ENCODE measurements at places on chromosomes 4 and X.

DNA sequence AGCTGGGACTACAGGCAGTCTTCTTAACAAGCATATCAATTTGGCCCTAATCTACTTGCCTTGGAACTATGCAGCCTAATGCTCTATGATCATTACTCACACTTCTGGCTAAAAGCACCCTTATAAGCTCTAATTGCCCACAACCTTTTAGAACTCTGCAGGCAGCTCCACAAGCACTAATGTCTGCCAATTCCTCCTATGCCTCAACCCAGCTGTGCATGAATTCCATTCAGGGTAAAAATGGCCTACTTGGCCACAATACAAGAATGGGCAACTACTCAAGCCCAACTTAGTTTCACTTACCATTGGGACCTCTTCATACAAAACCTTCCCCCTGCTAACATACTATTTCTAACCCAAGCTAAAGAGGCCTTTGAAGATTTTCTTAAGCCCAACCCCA lies 51.7 kb downstream of the ZNF718 start:
- no peak for DNase-seq

DNA sequence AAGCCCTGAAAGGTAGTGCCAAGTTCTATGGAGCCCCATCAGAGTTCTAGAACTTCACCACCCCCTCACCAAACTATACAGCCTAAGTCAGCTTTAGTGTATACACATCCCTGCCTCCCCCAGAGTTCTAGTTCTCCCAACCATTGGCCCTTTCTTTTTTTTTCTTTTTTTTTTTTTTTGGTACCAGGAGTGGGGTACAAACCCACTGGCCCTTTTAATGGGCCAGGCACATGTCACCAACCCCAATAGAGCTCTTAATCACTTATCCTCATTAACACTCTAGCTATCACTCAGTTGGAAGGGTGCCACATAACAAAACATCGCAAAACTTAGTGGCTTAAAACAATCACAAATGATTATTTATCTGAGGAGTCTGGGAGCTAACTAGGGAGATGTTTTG lies 588.6 kb downstream of the BCOR start:
- DNase-seq = no peak

DNA sequence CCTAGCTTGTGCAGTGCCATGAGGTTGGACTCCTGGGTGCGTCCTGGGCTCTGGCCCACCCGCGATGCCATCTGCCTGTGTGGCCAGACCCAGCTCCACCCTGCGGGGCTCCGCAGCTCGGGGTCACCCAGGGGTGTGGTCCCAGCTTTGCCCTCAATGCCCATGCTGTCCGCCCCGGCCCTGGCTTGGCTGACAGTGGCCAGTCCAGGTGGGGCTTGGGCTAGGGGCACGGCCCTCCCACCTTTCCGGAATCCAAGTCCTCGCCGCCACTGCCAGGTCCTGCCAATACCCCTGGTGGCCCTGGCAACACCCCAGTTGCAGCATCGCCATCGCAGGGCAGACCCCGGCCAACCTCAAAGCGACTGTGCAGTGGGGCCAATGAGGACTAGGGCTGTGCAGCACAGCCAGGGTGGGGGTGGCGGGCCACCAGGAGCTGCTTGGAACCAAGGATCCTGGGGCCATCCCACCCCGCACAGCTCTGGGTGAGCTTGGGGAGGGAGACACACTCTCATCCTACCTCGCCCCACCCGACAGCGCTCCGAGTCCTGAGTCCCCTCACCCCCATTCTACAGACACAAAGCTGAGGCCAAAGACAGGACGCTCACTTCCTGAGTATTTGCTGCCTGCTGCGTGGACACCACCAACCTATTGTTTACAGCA lies 80.9 kb downstream of the ZNF718 start:
- no peak for DNase-seq

DNA sequence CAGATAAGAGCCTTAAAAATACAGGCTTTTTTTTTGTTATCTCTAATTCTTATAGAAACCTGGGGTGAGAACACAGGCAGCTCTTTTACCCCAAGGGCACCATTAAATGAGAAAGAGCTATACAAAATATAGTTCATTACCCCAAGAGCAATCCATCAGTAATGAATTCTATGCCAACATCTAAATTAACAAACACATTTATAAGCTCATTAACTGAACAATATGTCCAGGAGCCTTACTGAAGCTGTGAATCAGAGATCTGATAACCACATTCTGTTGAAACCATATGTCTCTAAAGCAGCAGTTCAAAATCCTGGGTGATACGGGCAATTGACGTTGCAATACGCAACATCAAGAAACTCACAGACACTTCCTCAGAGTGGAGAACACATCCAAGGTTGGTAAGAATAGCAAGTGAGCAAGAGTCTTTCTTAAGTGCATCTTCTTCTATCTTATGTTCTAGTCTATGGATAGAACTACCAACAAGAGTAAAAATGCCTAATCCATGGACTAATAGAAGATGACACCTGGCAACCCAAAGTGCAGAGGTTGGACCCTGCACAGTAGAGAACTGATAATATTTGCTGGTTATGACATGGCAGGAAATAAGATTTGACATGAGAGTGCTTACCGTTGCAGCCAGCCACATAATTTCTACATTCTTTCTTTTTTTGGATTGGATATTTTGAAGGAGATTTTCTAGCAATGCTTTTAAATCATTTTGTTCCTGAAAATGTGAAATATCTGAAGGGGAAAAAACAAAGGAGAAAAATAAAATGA lies 449.3 kb downstream of the IL15 start:
- no peak for DNase-seq

DNA sequence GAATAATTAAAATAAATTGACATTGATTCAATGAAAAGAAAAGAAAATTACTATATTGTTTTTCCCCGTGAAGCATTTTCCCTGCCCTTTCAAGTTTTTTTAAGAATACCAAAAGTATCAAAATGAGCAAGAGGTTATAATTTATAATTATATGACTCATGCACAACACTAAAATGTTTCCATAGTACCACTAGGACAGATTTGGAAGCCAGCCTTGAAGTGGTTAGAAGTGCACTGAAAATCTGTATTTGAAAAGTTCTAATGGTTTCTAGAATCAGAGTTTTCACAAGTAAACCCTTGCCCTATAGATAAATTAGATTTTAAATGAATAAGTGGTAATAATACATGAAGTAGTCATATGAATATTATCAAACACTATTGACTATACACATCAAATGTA lies 140.9 kb downstream of the HNRNPD start:
- DNase-seq = no peak

GRCh38 chr4:122412547-122412946 lies 33.7 kb downstream of the ADAD1 start:
- DNase-seq = no peak

DNA sequence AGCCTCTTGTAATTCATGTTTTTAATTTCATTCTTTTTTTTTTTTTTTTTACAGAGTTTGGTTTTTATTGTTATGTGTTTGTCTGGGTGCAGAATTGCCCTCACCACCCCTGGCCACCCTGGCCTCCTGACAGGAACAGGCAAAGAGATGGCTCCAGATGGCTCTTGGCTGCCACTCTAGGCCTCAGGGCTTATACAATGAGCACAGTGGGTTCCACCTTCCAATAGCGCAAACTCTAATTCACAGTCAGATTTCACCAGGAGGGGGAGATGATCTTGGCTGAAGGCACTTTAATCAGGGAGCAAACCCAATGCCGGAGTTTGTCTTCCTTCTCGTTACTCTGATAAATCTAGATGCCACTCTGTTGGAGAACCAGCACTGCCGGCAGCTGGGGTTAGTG lies 24.8 kb downstream of the CPE start:
- no peak for DNase-seq

DNA sequence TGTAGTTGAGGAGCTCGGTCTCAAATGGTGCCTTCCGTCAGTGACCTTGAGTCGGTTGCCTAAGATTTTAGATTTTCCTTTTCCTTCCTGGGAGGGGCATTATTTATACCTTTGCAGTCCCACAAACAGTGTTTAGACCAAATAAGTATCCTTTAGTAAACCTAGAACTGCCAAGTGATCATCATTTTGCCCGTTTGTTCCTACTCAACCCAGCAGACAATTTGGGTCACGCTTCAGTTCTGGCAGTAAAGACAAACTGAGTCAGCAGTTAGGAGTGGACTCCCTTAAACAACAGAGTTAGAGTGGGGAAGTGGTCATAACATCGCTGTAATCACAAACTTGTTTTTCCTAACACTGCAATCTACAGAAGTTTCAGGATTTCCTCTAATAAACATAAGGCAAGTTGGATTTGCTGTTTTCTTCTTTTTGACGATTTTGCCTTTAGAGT lies 777 bp upstream of the WDFY3 start:
- no peak for DNase-seq

DNA sequence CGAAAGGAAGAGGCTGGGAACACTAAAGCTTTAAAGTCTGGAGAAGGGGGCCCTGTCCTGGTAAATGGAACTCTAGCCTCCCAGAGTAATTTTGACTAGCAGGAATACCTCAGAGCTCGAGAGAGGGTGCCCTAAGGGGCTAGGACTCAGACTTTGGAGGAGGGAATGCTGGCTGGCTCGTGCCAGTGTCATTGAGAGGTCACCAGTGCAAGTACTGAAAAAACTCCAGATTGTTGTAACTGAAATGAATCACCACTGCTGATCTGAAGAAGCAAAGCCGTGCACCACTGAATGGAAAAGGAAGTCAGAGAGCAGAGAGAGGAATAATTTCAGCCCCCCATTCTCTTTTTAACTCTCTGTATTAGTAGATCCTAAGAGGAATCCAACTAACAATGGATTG lies 690.2 kb downstream of the FAT4 start:
- no peak for DNase-seq

DNA sequence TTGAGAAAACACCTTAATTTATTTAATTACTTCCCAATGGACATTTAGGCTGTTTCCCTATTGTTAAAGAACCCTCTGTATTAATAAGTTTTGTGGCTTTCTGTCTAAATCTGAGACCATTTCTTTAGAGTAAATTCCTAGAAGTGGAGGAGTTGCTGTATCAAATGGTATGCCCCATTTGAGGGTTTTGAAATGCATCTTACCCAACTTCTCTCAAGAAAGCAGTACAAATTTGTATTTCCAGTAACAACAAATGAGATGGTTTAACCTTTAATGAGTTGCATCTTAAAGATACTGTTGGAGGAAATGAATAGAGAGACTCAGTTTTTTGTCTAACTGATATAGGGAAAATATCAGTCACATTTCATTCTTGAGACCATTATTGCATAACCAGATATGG lies 70.5 kb upstream of the CBLL2 start:
- no peak for DNase-seq

GRCh38 chr4:38902695-38903094 lies 35.1 kb downstream of the FAM114A1 start:
- no peak for DNase-seq

DNA sequence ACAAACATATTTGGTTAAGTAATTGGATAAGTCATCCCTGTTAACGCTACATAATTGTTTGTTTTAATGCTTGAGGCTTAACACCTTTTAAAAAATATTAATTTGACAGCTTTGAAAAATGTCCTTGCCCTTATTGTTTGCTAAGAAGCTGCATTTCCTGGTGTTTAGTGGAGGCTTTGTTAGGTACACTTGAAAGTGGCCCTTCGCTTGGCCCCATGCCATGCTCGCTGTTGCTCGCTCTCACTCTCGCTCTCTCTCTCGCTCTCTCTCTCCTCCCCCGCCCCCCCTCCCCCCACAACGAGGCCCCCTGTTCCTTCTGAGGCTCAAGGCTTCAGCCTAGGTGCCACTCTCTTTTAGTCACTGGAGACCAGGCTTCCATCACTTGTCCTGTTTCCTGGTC lies 139.6 kb downstream of the DCLK2 start:
- DNase-seq = no peak

Data from T-helper 22 cell (primary cell).